ENCODE measurements at places on chromosomes 16 and 17.

DNA sequence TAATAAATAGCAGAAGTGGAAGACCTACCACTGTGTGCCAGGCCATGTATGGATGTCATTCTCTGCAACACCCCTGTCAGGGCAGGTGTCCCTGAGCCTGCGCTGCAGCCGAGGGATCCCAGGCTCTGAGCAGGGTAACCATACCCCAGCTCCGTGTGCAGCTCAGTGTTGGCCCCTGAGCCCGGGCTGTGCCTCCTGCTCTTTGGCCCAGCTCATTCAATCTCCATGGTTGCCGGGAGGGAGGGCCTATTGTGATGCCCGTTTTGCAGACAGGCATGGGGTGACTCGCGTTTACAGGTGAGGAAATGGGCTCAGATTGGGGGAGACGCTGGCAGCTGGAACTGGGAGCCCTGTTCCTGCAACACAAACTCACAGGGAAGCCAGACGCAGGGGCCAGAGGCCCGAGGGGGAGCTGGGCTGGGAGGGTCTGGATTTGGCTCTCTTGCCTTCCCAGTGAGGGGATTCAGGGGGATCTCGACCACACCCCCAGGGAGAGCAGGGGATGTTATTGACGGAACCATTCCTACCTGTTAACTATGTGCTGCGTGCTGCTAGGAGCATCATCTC, 190.5 kb downstream of the IRF8 start:
- DNase-seq = no peak

- no peak for DNase-seq
Observed at GRCh38 chr16:55102077-55102476, 171.4 kb downstream of the IRX5 start.

DNA sequence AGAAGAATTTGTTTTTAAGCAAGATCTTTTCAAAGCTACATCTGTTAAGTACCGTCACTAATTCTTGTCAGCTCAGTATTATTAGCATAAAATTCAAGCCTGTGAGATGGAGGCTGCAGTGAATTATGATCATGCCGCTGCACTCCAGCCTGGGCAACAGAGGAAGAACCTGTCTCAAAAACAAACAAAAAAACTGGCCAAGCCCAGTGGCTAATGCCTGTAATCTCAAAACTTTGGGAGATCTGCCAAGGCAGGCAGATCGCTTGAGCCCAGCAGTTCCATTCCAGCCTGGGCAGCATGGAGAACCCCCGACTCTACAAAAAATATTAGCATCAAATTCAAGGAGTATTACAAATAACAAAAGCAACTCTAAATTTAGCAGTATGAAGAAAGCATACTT, 88.0 kb downstream of the STXBP4 start:
- DNase-seq = no peak

DNA sequence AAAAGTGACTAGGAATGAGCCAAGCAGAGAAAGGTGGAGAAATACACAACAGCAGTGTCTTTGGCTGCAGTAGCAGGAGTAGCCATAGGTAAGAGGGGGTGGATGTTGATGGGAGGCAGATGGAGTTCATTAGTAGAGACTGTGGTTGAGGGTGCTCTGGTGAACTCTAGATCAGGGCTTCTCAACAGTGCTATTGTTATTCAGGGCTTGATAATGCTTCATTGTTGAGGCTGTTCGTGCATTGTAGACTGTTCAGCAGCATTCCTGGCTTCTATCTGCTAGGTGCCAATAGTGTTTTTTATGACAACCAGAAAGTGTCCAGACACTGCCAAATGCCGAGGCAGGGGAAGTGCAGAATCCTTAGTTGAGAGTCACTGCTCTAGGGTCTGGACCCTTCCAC, 3.6 kb downstream of the ALKBH5 start:
- DNase-seq = no peak

- no peak for DNase-seq
Observed at GRCh38 chr17:82152556-82153294, 54.7 kb upstream of the FASN start.

- no peak for DNase-seq
Observed at GRCh38 chr16:86545481-86545880, 9.6 kb downstream of the MTHFSD start.

GRCh38 chr16:3727806-3728381, 10.6 kb upstream of the TRAP1 start:
- no peak for DNase-seq

Measured in GDM1 (cell line).